ENCODE measurements at places on chromosomes 3 and 15. TPM values are rescaled to one million over a fixed set of nuclear protein-coding genes. Genes with fewer than 3 reads are reported as not detected.

Gene GRIP2
- 0.10 TPM for total RNA-seq

Gene GOLGA8J
- total RNA-seq, result not detected

Gene GBE1
- total RNA-seq, result 22.7 TPM

Gene HTR3E
- not detected for total RNA-seq

Gene MBD4
- total RNA-seq, result 44.8 TPM

Gene RTP1
- not detected for total RNA-seq

Gene STRA6
- 0.17 TPM for total RNA-seq

Gene CYP1A2
- total RNA-seq, result not detected

Gene PLA2G4D
- not detected for total RNA-seq

Gene RASGRF1
- 0.07 TPM for total RNA-seq

Gene MB21D2
- total RNA-seq, result 33.0 TPM

Gene CIAO2A
- 64.2 TPM for total RNA-seq

Gene PLA2G4E
- total RNA-seq, result not detected

Gene RYR3
- total RNA-seq, result not detected

Gene UTS2B
- total RNA-seq, result not detected

Gene DPPA2
- not detected for total RNA-seq

Gene LYZL4
- not detected for total RNA-seq

Gene RTP3
- total RNA-seq, result not detected
